Activated CD4-positive, alpha-beta memory T cell treated with anti-CD3 and anti-CD28 coated beads, Interleukin-2, amount 10 ng/mL, durations not matched to agents 7 days and 5 days (primary cell): ENCODE measurements at places on chromosomes 3 and 15. TPM values are rescaled to one million over a fixed set of nuclear protein-coding genes. Genes with fewer than 3 reads are reported as not detected.

Gene ARHGAP31
- total RNA-seq, result 4.5 TPM

Gene LHFPL4
- 0.05 TPM for total RNA-seq

Gene CDHR4
- total RNA-seq, result not detected

Gene CCDC33
- not detected for total RNA-seq

DNA sequence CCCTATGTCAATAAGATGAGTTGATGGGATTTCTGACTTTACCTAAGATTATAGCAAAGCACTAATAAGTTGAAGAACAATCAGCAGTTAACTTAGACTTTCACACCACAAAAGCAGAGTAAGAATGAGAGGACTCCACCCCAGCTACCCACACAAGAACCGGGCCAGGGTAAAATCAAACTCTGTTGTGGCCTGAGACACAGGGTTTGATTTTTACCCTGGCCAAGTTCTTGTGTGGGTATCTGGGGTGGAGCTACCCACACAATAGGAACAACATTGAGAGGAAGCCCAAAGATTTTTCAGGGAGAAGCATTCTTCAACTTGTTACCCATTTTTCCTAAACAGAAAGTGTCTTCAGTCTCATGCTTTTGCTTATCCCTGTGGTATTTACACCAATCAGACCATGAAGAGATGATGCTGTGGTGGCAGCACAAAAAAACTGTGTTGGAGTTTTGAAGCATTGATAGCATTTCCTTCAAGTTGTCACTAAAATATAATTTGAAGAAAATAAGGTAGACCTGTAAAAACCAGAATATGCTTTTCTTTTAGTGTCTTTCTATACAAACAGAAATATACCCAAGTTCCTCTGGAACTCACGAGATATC lies 25.6 kb downstream of the CPOX start:
- DNase-seq, result peak; percentile 59
